Astrocyte of the hippocampus (primary cell): ENCODE measurements at places on chromosomes 7 and 10.

DNA sequence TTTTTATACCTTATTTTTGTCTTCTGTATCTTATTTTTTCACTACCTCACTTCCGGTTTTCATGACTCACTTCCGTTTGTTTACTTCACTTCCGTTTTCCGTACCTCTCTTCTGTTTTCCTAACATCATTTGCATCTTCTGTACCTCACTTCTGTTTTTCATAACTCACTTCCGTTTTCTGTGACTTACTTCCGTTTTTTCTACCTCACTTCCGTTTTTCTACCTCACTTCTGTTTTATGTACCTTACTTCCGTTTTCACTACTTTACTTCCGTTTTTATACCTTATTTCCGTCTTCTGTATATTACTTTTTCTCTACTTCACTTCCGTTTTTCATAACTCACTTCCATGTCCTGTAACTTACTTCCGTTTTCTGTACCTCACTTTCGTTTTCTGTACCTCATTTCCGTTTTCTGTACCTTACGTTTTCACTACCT is 492.5 kb upstream of the AKR1E2 start:
- no peak for DNase-seq

DNA sequence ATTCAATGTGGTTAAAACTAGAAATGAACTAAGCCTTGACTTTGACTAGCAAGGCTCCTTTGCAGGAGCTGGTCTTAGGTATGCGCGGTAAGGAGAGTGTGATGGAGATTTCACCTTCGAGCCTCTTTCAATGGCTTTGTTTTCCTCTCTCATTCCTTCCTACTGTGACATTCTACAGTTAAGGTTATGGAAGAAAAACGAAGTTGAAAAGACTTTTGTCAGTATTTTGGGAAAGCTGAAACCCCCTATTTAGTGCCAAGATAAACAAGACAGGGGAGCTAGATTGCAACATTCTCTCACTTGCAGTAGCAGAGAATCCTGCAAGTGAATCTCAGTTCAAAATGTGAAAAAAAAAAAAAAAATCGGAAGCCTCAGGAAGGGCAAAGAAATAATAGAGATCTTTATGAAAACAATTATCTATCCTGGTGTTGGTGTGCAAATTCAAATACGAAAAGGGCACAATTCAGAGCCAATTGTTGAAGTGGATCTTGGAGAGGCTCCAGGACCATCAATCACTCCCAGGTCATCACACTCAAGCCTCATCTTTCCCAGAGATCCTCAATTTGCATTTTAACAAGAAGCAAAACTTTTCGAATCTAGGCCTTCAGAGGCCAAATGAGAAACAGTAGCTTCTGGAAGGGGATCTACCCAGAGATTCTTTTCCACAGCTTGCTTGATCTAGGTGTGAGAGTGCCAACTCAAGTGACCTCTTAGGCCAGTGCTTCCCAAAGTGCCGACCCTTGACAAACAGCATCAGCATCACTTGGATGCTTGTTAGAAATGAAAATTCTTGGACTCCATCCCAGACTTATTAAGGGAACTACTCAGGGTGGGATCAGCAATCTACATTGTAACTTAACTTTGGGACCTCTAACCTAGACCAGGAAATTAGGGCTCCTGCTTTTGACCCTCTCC is 163.8 kb downstream of the INHBA start:
- DNase-seq, result peak; percentile 32

DNA sequence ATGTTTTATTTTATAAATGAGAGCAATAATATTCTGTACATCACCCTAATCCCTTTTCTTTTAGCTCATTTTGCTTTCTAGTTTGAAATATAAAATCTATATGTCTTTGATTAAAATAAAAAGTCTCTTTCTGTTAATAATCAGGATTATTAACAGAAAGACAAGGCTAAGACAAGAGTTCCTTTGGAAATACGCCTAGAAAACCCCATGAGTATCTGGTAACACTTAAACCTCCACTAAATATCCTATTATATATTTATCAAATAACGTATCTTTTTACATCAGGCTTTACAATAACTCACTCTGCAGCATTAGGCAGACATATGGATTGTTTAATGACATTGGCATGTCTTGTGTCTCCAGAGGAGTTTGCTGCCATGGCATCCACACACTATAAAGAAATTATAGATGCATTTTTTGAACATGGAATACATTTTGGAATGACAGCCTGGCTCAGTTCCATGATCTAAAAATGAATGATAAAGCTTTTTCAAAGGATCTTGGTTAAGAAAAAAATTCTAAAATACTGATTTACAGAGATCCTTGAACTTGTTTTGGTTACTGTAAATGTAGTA is 98.7 kb downstream of the TMEM26 start:
- no peak for DNase-seq

DNA sequence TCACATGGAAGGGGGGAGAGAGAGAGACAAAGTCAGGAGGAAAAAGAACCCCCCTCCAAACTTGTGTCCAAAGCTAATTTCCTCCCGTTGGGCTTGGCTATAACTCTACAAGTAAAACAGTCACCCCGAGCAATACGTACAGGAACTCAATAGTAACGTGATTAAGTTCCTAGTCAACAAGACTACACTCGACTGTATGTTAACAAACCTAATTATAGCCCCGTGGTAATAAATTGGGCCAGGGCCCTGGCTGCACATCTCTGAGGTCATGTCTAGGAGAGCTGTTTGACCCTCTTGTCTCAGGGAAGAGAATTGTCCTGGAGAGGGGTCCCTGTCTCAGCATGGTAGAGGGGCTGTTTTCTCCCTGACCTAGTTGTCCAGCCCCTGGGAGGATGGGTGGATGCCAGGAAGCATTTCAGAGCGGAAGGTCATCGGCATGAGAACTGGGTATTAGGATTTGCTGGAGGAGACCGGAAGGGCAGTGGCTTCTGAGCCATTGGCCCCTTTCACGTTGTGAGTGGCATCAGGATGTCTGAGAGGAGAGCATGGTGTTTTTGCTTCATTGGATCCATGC is 60.2 kb upstream of the COMTD1 start:
- DNase-seq, result no peak

GRCh38 chr7:87645446-87645845 is 17.2 kb downstream of the RUNDC3B start:
- no peak for DNase-seq

DNA sequence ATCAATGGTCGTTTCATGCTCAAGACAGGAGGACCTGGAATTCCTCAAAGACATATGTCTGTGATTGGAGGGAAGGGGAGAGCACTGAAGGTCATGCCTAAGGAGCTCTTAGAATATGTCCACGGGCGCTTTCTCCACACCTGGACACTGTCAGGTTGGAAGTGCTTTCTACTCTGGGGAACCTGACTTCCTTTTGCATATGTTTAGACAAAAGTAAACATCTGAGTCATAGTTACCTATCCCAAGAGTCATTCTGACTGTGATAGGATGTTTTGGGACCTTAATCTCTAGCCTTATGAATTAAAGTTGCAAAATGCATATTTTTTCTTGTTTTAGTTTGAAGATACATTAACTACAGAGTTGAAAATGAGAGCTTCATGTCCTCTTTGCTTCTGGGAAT is 251.7 kb downstream of the KLF6 start:
- no peak for DNase-seq

- no peak for DNase-seq
Measured at GRCh38 chr10:5553400-5554170, 28.8 kb downstream of the CALML3 start.

- DNase-seq, result peak; percentile 58
Measured at GRCh38 chr7:116097365-116098009, 66.9 kb upstream of the TFEC start.

- no peak for DNase-seq
Measured at GRCh38 chr10:35417313-35417625, 81.0 kb downstream of the CCNY start.

- DNase-seq, result no peak
Measured at GRCh38 chr7:66464059-66464458, 164.6 kb upstream of the KCTD7 start.

DNA sequence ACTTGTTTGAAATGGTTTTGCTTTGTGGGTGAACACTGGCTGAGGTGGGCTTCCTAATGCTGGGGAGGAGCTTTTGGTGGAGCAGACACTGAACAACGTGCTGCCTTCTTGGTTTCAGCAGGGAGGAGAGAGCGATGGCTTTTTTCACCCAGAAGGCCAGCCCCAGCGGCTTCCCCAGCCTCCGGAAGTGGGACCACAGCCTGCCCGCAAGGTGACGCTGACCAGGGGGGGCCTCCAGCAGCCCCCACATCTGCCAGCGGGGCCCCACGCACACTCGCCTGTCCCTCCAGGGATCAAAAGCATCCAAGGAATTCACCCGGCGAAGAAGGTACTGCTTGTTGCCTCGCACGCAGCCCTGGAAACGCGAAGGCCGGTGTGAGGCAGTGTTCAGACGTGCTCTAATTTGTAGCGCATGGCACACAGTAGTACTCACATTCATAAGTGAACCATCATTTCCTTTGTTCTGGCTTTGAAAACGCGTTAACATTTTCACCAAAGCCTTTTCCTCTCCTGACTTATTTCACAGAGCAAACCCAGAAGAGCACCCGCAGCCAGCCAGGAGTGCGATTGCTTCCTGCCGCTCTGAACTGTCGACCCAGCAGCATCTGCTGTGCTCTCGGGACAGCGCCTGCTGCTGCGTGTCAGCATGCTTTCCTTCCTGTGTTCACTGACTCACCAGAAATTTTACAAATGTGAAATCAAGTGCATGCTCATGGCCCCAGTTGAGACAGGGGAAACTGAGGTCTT is 48.4 kb downstream of the SHH start:
- no peak for DNase-seq

GRCh38 chr10:30738416-30738815 is 108.9 kb upstream of the LYZL2 start:
- DNase-seq, result no peak

GRCh38 chr7:136117539-136117938 is 140.4 kb upstream of the MTPN start:
- no peak for DNase-seq

DNA sequence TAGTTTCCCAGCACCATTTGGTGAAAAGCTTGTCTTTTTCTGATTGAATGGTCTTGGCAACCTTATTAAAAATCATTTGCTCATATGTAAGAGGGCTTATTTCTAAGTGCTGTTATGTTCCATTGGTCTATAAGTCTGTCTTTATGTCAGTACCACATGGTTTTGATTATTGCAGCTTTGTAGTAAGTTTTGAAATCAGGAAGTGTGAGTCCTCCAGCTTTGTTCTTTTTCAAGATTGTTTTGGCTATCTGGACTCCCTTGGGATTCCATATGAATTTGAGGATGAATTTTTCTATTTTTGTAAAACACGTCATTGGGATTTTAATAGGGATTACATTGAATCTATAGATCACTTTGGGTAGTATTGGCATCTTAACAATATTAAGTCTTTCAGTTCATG is 5.4 kb downstream of the KIF11 start:
- DNase-seq, result no peak

DNA sequence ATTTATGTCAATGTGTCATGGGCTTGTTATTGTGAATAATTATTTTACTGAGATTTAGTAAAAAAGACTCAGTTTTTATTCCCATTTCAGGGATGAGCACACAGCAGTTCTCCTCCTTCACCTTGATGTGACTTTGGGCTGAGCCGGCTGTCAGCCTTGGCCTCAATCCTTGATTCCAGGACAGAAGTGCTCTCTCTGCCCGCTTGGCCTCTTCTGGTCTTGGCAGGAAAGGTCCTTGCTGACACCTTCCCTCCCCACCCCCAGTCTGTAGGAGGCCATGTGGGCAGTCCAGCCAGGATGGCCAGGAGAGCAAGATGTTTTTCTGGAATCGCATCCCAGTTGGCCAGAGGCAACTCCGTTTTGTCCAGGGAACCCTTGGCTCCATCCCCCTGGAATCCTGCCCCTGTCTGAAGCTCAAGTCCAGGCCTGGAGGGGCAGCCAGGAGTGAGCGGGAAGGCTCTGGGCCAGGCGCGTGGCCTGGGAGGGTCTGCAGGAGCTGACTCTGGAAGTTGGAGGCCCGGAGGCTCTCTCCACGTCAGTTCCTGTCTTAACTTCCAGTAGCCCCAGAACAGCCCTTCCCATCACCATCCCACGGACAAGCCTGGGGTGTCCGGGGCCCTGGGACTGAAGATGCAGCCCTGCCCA is 100.9 kb downstream of the PDGFA start:
- no peak for DNase-seq

GRCh38 chr10:124741281-124741921 is 2.8 kb downstream of the FAM53B start:
- peak; percentile 89 for DNase-seq

DNA sequence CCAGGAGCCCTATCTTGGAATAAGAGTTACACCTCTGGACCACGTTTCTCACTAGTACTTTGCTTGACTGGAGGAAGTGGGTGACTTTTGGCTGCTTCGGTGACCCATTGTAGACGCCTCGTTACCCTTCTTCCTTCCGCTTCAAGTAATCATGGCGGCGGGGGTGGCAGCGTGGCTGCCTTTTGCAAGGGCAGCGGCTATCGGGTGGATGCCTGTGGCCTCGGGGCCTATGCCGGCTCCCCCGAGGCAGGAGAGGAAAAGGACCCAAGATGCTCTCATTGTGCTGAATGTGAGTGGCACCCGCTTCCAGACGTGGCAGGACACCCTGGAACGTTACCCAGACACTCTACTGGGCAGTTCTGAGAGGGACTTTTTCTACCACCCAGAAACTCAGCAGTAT is 1.5 kb downstream of the KCND2 start:
- no peak for DNase-seq

GRCh38 chr7:1176891-1177373 is 16.9 kb upstream of the ZFAND2A start:
- peak; percentile 63 for DNase-seq

- peak; percentile 81 for DNase-seq
Measured at GRCh38 chr10:126147866-126148587, 240.2 kb downstream of the ADAM12 start.

DNA sequence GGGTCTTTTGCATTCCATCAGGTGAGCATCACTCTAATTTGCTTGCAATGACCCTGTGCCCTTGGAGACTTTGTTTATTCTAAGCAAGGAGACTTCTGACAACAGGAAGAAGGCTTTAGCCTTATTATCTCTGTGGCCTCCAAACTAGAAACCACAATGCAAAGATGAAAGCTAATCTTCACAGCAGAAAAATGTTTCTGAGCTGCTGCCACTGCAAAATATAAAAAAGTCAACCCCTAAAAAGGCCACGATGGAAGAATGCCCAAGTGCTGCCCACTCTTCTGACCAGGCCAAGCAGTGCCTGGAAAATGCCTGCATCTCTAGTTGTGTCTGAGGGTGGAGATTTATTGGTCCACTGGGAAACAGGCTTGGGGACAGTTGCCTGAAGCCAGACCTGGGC is 299.9 kb downstream of the C7orf25 start:
- peak; percentile 21 for DNase-seq

DNA sequence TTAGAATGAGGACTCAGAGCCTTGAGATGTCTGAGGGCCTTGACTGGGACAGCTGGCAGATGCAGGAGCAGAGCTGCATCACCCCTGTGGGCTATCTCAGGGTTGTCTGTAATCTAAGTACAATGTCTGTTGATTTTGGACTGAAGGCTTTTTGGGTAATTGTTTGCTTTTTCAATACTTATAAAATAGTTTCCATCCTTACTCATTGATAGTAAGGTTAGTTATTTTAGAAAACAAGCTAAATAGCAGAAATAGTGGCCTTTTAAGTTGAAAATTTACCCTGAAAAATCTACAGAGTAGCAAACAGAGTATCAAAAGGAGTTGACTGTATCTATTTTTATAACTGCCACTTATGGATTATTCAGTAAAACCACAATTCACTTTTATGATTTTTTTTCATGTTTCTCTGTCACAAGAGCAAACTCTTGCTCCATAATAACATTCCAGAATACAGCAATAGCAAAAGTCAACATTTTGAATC is 179.7 kb downstream of the CFTR start:
- peak; percentile 7 for DNase-seq

GRCh38 chr7:143381427-143382125 is 431 bp downstream of the ZYX start:
- peak; percentile 90 for DNase-seq

- DNase-seq, result peak; percentile 41
Measured at GRCh38 chr10:110679486-110680272, 35.5 kb downstream of the RBM20 start.

- DNase-seq, result no peak
Measured at GRCh38 chr10:64201936-64202335, 680.7 kb downstream of the REEP3 start.
